ENCODE measurements at places on chromosomes 3 and 15.

GRCh38 chr15:75356517-75356916, 9.7 kb downstream of the NEIL1 start:
- no peak for DNase-seq

DNA sequence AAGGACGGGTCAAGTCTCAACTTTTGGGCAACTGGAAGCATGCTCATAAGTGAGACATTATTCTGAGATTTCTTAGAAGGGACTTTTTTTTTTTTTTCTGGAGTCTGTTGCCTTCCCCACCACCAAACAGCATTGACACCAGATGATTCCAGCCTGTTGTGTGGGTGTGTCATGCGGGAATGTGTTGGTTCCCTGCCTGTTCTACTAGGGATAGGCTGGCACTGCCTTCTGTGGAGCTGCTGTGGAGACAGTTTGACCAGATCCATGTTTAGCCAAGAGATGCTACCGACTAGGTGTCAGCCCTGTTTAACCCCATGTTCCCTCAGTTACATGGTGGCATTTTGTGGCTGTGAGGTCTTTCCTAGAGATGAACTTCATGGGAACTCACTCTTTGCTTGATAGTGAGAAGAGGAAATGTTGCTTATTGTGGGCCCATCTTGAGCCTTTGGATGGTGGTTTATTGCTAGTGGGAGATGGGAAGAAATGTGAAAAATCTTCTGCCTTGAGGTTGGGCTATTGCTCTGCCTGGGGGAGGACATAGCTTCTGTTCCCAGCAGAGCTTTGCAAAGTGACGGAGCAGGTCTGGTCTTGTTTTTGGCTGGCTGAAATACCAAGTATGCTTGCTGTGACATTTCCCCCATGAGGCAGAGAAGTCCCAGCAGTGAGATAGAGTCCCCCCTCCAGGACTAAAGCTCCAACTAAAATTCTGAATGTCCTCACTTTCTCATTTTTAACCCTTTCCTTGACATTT, 31.3 kb downstream of the TRAK1 start:
- DNase-seq, result no peak

DNA sequence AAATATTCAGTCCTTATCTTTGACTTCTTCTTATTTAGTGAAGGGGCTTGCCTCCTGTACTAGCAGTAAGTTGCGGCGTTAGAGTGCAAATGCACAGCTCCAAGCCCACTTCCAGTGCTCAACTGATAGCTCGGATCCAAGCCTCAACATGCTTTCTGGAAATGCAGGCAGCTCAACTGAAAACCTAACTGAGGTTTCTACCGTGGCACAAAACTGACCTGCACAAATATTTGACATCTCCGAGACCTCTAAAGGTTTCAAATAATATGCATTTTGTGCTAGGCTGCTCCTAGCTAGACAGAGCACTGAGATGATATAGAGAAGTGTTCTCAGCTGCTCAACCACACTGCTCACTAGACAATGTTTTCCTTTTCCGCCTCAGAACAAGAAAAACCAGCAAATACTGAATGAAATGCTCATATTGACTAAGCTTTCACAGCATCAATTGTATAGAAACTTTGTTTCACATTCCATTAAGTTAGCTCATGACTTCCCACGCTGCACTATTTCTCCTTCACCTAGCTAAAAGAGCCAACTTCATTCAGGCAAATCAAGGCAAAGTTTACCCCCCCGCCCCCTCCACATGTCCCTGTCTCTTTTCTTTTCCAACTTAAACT, 822 bp downstream of the ZNF385D start:
- no peak for DNase-seq

- no peak for DNase-seq
Observed at GRCh38 chr3:158768361-158768787, 33.5 kb upstream of the MFSD1 start.

GRCh38 chr15:44066211-44066827, 128.8 kb downstream of the FRMD5 start:
- DNase-seq, result peak; percentile 5

- DNase-seq, result no peak
Observed at GRCh38 chr3:124174910-124175874, 183.3 kb upstream of the ROPN1 start.

GRCh38 chr3:101809178-101810021, 30.4 kb downstream of the NXPE3 start:
- no peak for DNase-seq

DNA sequence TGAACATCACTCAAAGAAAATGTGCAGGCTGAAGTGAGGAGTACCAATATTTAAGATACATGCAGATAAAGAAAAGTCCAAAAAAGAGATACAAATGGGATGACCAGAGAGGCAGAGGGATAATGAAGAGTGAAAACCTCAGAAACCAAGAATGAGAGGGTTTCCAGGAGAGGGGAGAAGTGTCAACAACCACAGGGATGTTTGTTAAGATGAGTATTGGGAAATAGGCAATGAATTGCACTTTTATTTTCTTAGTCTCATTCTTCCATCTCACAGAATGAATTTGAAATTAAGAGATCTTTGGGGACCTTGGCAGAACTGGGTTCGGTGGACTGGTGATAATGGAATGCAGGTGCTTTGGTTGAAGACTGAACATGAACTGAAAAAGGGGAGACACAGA, 102.5 kb downstream of the ECT2 start:
- no peak for DNase-seq

DNA sequence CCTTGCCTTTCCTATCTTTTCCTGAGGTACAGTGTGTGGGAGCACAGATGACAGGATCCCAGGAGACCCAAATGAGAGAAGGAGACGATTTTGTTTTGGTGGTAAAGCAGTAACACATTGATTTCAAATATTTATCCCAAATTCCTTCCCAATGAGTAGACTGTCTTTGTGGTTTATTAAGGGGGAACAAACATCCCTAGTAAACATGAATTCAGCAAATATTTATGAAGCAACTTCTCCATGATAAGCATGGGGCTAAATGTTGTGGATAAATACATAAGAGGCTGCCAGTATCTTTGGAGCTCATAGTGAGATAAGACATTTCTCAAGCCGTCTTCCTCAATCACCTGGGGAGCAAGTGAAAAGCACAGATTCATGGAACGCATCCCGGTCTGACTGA, 460.8 kb upstream of the CFAP20DC start:
- no peak for DNase-seq

DNA sequence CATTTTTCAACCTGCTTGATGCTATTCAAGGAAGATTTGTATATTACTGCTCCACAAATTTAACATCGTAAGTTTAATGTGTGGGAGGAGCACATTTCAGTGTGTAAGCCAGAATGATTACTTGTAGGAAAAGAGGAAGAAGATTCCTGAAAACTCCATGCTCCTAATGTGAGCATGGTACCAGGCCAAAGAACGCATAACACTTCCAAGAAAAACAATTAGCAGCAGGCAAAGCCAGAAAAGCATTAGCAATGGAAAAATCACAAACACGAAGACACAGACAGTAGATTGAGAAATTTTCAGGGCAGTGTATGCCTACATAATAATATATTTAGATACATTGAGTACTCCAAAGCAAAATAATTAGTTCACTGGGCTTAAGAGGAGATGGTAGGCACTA, 96.6 kb upstream of the CBLB start:
- DNase-seq, result no peak

DNA sequence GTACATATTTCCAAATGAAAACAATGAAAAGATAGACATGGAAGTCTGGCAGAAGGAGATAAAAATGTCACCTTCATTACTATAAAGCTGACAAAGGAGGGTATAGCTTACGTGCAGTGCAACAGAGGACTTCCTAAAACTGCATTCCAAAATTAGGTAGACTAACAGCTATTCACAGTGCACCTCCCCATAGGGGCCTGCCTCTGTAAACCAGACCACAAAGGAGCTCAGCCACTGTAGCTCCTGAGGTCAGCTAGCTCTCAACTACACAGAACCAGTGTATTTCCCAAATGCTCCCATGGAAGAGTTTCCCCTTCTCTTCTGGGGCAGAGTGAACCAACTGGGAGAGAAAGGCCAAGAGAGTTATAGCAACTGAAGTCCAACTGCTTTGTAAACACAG, 31.2 kb upstream of the PHLDB2 start:
- no peak for DNase-seq

DNA sequence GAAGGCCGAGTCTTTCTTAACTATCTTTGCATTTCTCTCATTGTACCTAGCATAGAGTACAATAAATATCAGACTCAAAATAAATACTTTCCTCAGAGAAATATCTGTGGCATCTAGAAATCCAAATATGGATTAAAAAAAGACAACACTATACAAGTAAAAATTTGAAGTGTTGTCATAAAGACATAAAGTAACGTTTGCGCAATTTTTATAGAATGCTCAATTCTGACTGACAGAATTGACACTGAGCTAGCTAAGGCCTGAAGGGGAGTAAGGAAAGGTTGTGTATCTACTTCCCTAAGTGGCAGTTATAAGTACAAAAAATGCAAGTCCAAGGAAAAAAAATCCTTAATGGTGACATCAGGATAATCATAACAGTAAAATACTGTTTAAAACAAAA, 1.1 kb downstream of the SEC11A start:
- no peak for DNase-seq

DNA sequence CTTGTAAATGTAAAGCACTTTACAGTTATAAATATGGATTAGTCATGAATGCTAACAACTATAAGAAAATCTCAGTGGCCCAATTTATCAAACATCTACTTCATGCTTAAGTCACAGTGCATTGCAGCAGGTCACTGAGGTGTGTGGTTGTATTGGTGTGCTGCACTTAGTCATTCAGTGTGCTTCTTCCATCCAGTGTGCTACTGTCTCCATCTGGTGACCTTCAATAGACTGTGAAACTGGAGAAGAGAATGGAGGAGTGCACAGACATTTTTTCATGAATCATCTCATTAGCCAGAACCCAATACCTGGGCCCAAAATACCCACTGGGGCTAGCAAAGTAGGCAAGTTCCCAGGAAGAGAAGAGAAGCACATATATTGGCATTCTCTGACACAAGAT, 199.6 kb downstream of the SHOX2 start:
- no peak for DNase-seq

DNA sequence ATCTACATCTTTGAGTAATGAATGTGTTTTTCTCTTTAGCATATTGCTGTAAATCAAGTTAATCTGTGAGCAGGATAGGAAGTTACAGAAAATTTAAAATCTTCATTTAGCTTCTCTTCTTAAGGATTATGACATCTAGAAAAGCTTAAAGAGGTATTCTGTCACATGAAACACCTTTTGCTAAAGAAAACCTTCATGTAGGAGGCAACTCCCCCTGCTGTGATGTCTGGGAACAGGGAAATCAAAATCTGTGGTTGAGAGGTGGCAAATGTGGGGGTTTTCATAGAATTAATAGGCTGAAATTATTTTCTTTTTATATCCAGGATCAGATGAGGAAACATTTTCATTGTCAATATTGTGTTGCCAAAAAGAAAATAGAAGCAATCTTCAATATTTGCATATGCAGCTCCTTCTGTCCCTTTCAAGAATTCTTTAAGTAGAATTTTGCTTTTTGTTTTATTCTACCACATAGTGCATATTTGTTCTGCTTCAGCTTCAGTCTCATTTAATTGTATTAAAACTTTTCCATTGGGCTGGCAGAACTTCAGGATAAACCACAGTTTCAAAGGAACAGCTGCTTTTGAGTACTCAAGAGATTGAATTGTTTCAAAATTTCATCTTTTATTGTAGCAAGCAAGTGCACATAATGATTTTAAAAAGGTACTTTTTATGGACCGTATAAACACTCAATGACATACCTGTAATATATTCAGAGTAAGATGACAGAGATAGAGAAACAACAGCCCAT, 128.4 kb downstream of the RAP2B start:
- DNase-seq, result no peak

GRCh38 chr3:134998158-134998557, 203.1 kb downstream of the EPHB1 start:
- no peak for DNase-seq

GRCh38 chr3:187642861-187643260, 27.3 kb downstream of the SST start:
- peak; percentile 58 for DNase-seq

DNA sequence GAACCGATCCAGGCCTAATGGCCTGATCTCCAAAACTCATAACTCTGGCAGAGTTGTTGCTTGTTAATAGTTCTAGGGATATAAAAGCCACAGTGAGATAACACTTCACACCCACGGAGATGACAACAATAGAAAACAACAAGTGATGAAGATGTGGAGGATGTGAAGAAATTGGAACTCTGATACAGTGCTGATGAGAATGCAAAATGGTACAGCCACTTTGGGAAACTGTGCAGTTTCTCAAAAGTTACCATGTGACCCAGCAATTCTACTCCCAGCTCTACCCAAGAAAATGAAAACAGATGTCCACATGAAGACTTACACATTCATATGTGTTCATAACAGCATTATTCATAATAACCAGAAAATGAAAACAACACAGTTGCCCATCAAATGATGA, 3.8 kb downstream of the CMTM7 start:
- DNase-seq, result no peak

DNA sequence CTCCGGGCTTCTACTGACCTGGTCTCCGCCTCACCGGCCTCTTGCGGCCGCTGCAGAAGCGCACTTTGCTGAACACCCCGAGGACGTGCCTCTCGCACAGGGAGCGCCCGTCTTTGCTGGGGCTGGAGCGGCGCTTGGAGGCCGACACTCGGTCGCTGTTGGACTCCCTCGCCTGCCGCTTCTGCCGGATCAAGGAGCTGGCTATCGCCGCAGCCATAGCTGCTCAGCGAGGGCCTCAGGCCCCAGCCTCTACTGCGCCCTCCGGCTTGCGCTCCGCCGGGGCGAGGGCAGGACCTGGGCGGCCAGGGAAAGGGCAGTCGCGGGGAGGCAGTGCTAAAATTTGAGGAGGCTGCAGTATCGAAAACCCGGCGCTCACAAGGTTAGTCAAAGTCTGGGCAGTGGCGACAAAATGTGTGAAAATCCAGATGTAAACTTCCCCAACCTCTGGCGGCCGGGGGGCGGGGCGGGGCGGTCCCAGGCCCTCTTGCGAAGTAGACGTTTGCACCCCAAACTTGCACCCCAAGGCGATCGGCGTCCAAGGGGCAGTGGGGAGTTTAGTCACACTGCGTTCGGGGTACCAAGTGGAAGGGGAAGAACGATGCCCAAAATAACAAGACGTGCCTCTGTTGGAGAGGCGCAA, 319.2 kb downstream of the FGF12 start:
- DNase-seq, result no peak

DNA sequence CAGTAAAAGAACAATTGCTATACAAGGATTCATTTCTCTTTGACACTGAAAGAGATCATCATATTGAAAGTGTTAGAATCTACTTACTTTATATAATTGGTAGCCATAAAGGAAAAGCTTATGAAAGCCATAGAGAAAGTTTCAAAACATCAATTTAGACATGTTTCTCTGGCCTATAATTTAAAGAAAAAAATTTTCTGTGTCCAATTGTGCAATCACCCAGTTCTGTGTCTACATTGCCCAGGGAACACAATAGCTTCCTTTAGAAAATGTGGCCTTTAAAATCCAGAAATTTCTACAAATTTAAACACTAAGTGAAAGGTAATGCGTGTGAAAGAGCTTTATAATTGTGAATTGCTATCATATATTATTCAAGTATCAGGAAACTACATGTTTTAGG, 259.2 kb downstream of the GBE1 start:
- no peak for DNase-seq

Measured in DMS79 (cell line).